ENCODE measurements at places on chromosomes 3 and 15. TPM values are rescaled to one million over a fixed set of nuclear protein-coding genes. Genes with fewer than 3 reads are reported as not detected.

Gene COLQ
- 17.3 TPM for polyA plus RNA-seq

Gene LRRIQ4
- polyA plus RNA-seq = not detected

Gene CHRNA3
- not detected for polyA plus RNA-seq

Gene KIAA1143
- polyA plus RNA-seq = 24.5 TPM

Gene CLEC3B
- not detected for polyA plus RNA-seq

Gene MYH15
- not detected for polyA plus RNA-seq

Gene CPN2
- not detected for polyA plus RNA-seq

Gene MELTF
- 0.36 TPM for polyA plus RNA-seq

Gene SLC6A6
- 6.6 TPM for polyA plus RNA-seq

Gene MAN2C1
- polyA plus RNA-seq = 32.0 TPM

GRCh38 chr3:10290481-10291176 is 2.1 kb downstream of the GHRL start:
- H3K4me1 ChIP-seq = no peaks in the 10 kb centered on the region
- peaks cover 14% of the 10 kb centered on the region for H3K36me3 ChIP-seq
- no peaks in the 10 kb centered on the region for H3K27me3 ChIP-seq
- no peak overlapping the region for H3K4me3 ChIP-seq

DNA sequence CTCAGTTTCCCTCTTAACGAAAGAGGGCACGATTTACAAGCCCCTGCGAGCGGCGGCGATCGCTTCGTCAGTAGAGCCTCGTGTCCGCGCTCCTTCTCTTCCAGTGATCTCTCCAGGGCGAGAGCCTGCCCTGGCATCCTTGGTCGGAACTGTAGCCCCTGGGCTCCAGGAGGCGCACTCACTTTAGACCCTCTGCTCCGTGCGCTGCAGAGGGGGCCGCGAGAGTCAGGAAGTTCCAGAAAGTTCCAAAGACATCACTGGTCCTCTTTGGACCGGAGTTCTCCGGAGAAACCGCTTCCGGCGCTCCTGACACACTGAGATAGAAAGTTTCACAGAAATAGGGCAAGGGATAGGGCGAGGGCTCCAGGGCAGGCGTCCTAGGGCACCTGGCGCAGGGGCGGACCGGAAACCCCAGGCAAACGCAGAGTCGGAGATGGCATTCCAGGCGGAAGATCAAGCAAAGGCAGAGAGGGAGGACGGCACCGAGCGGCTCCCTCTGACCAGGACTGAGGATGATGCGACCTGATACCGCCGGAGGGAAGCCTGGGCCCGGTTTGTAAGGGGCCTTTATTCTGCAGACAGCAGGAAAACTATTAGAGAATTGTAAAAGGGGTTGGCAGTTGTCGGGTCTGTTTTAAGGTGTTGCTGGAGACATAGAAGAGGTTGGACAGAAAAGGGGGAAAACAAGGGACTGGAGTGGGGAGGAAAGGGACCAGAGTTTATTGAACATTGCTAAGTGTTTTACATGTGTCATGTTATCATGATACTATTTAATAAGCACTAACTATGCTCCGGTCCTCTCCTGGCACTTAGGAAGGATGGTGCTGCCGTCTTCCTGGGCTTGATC is 1.3 kb upstream of the CPEB1 start:
- H3K27me3 ChIP-seq = peaks cover 10% of the 10 kb centered on the region
- H3K27ac ChIP-seq = no peak overlapping the region
- H3K4me3 ChIP-seq = peak overlapping the region; percentile 12
- DNase-seq = no peak
- H3K36me3 ChIP-seq = no peaks in the 10 kb centered on the region

- H3K36me3 ChIP-seq = no peaks in the 10 kb centered on the region
- H3K27ac ChIP-seq = no peak overlapping the region
- no peak for DNase-seq
- no peak overlapping the region for H3K4me3 ChIP-seq
- H3K4me1 ChIP-seq = no peaks in the 10 kb centered on the region
- H3K27me3 ChIP-seq = no peaks in the 10 kb centered on the region
These were observed 130.7 kb downstream of the EBLN2 start for GRCh38 chr3:73192036-73192738.

DNA sequence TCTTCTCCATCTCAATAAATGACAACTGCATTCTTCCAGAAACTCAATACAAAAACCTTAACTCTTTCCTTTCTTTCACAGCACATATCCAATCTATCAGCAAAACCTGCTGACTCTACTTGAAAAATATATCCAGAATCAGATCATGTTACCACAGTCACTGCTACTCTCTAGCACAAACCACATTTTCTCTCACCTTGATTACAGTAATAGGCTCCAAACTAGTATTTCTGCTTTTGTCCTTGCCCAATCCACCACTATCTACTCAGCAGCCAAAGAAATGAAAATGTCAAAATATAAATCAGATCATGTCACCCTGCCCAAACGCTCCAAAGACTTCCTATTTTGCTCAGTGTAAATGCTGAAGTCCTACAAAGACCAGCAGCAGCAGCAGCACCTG is 15.2 kb downstream of the TMCC1 start:
- no peaks in the 10 kb centered on the region for H3K4me1 ChIP-seq
- H3K36me3 ChIP-seq = peaks cover 5% of the 10 kb centered on the region
- no peaks in the 10 kb centered on the region for H3K27me3 ChIP-seq
- DNase-seq = no peak
- H3K27ac ChIP-seq = no peak overlapping the region

- no peak overlapping the region for H3K27ac ChIP-seq
- H3K4me3 ChIP-seq = no peak overlapping the region
- H3K27me3 ChIP-seq = no peaks in the 10 kb centered on the region
- no peaks in the 10 kb centered on the region for H3K4me1 ChIP-seq
- no peak for DNase-seq
These were observed 18.6 kb upstream of the FLNB start for GRCh38 chr3:57989646-57990045.

DNA sequence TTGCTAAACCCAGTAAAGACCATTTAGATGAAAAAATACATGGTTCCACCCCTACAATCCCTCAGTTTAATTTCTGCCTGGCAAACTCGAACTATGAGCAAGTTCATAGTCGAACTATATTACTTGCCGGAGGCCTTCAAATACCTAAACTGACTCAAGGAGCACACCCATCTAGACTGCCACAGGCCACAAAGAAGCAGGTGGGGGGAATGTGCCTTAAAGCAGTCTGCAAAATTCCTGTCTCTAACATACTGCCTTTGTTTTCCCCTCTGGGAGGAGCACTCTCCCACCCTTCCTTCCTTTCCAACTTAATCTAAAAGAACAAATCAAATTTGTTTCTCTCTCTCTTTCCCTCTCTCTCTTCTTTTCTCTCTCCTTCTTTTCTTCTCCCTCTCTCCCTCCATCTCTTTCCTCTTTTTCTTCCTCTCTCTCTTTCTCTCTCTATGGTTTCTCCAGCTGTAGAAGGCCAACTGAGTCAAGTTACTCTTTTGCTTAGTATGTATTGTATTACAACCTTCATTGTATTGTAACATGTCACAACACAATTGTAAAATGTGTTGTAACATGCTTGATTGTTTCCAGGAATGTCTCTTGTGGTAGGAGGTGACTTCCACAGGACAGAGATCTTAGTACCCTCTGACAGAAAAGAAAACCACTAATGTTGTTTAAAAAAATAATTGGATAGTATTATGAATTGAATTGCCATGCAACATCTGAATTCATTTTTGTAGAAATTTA is 496.3 kb downstream of the ROBO2 start:
- DNase-seq = no peak
- H3K4me1 ChIP-seq = no peaks in the 10 kb centered on the region
- H3K36me3 ChIP-seq = no peaks in the 10 kb centered on the region
- H3K27me3 ChIP-seq = no peaks in the 10 kb centered on the region
- no peak overlapping the region for H3K27ac ChIP-seq

- no peak for DNase-seq
- H3K27me3 ChIP-seq = no peaks in the 10 kb centered on the region
- H3K4me1 ChIP-seq = no peaks in the 10 kb centered on the region
- H3K4me3 ChIP-seq = no peak overlapping the region
- H3K27ac ChIP-seq = no peak overlapping the region
These were observed 329.7 kb downstream of the SI start for GRCh38 chr3:164748626-164749025.

DNA sequence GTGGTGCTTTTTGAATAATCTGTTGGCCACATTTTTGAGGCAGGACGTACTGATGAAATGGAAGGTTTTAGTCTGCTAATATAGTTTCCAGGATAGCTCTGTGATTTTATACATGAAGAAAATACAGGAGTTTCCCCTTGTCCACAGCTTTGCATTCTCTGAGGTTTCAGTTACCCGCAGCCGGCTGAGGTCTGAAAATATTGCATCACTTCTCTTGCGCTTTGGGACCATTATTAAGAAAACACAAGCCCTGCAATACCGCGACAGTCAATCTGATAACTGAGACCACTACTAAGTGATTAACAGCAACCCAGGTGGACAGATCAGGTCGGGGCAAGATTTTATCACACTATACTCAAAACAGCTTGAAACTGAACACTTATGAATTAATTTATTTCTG is 33.0 kb downstream of the BLM start:
- no peak overlapping the region for H3K27ac ChIP-seq
- no peaks in the 10 kb centered on the region for H3K36me3 ChIP-seq
- no peaks in the 10 kb centered on the region for H3K4me1 ChIP-seq
- no peak for DNase-seq
- no peaks in the 10 kb centered on the region for H3K27me3 ChIP-seq
